SHP77 treated with DMSO at 0.1 percent for 48 hours (cell line): ENCODE measurements at places on chromosomes 6 and 20.

DNA sequence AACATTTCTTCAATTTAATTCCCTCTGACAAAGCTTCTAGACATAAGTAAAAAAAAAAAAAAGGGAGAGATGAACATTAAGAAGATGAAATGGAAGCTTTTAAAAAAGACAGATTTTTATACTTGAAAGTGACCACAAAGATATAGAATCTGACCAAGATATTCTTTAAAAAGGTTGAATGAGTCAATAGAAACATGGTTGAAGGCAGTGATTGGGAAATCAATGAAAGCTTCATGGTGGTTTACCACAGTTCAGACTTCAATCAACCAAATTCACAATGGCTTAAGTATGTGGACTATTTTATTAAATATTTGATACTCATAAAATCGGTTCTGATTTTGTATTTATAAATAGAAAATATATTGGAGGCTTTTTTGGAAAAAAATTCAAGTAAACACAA, 248.4 kb upstream of the HSF2 start:
- DNase-seq, result no peak

DNA sequence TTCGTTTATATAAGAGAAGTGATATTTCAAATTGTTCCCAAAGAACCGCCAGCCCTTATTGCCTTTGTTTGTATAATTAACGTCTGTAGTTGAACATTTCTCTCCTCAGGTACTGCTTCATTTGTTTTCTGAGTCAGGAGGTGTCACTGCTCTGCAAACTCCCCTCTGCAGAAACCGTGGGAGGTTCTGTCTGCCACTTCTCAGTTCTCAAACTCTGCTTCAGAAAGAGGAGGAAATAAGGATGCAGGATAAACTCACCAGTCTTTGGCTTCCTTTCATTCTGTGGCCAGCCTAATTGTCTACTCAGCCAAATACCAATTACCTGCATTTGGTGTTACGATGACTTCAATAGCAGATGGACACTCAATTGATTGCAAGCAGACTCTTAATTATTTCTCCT, 149.8 kb downstream of the PAK5 start:
- no peak for DNase-seq

- no peak for DNase-seq
Observed at GRCh38 chr20:38272961-38273360, 12.4 kb upstream of the KIAA1755 start.

DNA sequence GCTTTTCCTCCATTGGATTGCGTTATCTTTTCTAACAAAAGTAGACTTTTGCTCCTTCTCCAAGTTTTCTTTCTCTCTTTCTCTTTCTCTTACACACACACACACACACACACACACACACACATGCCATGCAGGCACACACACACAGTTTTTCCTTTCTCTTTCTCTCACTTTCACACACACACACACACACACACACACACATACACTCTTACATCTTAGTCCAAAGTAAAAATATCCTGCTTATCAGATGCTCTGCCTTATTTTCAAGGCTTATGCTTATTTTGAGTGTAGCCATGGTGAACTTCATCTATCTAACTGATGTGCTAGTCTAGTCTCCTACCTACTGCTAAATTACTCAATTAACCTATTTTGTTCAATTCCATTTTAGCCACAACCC, 34.4 kb upstream of the RAB23 start:
- no peak for DNase-seq

DNA sequence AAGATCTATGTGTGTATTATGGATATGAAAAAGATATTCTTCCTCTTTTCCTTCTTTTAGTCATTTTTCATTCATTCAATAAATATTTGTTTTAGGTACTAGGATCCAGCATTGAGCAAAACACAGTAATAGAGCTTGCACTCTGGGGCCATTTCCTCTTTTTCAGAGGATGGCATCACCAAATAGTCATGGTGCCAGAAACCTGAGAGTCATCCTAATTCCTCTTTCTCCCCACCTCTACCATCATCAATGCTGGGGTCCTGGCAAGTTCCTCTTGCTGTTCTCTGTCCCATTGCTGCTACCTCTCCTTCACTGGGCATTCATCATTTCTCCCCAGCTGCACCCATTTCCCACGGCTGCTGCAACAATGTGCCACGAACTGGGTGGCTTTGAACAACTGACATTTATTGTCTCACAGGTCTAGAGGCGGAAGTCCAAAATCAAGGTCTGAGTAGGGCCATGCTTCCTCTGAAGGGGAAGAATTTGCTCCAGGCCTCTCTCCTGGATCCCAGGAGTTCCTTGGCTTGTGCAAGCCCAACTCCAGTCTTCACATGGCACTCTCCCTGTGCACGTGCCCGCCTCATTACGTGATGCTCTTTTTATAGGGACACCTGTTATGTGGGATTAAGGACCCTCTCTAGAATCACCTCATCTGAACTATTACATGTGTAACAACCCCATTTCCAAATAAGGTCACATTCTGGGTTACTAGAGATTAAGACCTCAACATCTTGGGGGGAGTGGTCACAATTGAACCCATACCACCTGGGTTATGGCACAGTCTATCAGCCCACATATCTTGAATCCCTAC, 9.5 kb upstream of the IGF2R start:
- DNase-seq, result no peak
